ENCODE measurements at places on chromosomes 3 and 15.

GRCh38 chr15:55661428-55661827, 73.3 kb upstream of the PYGO1 start:
- no peak for DNase-seq

DNA sequence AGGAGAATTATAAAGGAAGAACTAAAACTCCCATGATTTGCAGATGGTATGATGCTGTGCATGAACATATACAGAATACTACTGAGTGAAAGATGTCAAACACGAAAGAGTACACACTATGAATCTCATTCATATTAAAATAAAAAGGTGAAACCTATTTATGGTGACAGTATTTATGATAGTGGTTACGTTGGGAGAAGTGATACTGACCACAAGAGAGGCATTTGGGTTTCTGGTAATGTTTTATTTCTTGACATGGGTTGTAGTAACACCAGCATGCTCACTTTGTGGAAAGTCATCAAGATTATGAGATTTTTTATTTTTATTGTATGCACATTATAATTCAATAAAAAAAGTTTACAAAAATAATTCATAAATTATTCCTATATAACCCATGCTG, 324.0 kb downstream of the GAP43 start:
- DNase-seq = no peak

DNA sequence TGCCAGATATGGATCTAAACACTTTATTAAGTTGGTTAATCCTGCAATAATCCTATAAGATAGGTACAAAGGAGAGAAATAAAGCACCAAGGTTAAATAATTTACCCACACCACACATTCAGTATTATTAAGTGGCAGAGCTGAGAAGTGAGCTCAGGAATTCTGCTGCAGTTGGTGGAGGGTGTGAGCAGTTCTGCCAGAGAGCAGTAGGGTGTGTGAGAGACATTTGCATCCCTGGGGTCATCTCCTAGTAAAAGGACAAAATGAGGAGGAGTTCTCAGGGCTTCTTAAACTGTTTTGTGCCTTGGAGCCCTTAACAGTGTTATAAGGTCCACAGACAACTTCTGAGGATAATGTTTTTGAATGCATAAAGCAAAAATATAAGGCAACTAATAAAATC, 484.5 kb downstream of the TAFA4 start:
- no peak for DNase-seq

- DNase-seq = no peak
Observed at GRCh38 chr15:38545179-38545578, 19.4 kb downstream of the RASGRP1 start.

Data from stimulated activated CD4-positive, alpha-beta T cell treated with anti-CD3 and anti-CD28 coated beads, TNF-alpha, amount 100 ng/mL, for 24 hours (primary cell).